ENCODE measurements at places on chromosomes 1 and 21.

DNA sequence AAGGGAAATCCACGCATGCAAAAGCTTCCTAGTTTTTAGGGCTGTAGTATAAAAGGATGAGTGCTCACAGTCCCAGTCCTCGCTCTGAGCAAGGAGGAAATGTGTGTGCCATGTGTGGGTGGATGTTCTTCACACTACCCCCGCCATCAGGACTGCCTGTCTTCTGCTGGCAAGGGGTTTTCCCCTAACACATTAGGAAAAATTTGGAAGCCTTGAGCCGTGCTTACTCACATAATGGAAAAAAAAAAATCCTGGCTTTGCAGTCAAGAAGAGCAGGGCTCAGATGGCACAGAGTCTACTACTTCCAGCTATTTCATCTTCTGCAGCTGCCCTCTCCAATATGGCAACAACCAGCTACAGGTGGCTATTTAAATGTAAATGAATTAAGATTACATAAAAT is 363.1 kb downstream of the PLPP3 start:
- no peak for DNase-seq

GRCh38 chr1:229091721-229092136 is 179.2 kb upstream of the RAB4A start:
- DNase-seq, result no peak

GRCh38 chr1:203448521-203449061 is 27.0 kb upstream of the PRELP start:
- no peak for DNase-seq

GRCh38 chr21:43634618-43635017 is 24.7 kb downstream of the HSF2BP start:
- no peak for DNase-seq

DNA sequence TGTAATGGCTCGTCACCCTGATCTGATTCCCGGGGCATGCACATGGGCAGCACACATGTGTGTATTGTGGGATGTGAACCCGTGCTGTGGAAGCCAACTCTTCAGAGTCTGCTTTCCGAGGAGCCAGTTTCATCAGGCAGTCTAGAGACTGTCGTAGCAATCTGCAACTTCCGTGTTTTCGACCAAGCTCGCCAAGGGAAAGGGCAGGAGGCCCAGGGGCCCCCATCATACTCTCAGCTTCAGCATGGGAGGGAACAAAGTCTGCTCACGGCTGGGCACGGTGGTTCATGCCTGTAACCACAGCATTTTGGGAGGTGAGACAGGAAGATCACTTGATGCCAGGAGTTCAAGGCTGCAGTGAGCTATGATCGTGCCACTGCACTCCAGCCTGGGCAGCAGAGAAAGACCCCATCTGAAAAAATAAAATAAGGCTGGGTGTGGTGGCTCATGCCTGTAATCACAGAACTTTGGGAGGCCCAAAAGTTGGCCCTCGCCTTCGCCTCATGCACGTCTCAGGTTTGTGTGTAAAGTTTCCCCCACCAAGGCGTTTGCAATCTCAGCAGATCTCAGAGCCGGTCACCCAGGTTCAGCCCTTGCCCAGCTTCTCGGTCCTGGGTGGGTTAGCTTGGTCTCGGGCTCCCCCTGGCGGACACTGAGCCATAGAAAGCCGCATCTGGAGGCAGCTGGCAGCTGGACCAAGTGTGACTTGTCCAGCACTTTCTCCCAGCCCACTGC is 48.5 kb upstream of the SLC25A33 start:
- DNase-seq, result peak; percentile 91

GRCh38 chr1:202662081-202662480 is 48.2 kb downstream of the SYT2 start:
- DNase-seq, result no peak

- DNase-seq, result no peak
These were observed 2.6 kb upstream of the DDR2 start for GRCh38 chr1:162629651-162630050.

- no peak for DNase-seq
These were observed 9.2 kb upstream of the EPHA2 start for GRCh38 chr1:16165073-16165364.

- DNase-seq, result no peak
These were observed 40.9 kb upstream of the RALGPS2 start for GRCh38 chr1:178684111-178684510.

GRCh38 chr1:241391926-241392710 is 35.1 kb upstream of the RGS7 start:
- no peak for DNase-seq

DNA sequence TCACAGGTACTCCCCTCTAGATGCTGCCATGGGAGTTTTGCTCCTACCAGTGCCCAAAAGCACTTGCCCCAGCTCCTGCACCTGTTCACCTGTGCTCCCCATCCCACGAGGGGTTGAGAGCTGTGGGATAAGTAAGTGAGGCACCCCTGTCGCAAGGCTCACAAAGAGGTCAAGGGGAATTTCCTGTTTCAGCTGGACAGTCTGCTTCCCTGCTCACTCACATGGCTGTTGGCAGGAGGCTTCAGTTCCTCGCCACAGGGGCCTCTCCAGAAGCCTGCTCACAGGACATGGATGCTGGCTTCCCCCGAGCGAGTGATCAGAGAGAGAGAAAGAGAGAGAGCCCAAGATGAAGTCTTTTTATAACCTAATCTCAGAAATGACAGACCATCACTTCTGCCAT is 8.7 kb upstream of the NCMAP start:
- DNase-seq, result no peak

DNA sequence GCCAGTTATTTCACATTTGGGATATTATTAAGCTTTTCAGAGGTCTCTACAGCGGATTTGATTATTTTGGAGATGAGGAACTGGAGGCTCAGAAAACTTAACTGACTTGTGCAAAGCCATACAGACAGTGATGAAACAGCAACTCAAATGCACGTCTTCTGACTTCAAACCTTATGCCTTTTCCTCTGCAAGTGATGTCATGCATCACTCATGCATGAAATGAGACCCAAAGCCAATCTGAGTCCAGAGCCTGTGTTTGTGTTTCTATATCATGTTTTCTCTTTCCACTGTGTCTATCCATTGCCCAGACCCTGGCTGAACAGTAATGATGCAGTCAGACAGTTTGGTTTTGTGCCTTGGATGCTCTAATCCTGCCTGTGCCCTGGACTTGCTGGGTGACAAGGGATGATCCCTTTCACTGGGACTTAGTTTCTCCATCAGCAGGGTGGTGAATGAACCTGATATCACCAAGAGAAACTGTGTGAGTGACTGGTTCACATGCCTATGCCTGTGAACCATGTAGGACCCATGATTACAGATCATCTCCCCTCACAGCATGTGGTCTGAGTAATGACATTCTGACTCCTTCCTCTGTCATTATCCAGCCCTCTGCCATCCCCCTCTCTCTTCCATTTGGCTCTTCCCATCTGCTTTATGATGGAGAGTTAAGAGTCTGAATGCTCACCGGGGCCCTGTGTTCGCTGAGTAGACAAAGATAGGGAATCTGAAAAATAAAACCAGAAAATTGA is 33.4 kb downstream of the SLAMF6 start:
- no peak for DNase-seq

DNA sequence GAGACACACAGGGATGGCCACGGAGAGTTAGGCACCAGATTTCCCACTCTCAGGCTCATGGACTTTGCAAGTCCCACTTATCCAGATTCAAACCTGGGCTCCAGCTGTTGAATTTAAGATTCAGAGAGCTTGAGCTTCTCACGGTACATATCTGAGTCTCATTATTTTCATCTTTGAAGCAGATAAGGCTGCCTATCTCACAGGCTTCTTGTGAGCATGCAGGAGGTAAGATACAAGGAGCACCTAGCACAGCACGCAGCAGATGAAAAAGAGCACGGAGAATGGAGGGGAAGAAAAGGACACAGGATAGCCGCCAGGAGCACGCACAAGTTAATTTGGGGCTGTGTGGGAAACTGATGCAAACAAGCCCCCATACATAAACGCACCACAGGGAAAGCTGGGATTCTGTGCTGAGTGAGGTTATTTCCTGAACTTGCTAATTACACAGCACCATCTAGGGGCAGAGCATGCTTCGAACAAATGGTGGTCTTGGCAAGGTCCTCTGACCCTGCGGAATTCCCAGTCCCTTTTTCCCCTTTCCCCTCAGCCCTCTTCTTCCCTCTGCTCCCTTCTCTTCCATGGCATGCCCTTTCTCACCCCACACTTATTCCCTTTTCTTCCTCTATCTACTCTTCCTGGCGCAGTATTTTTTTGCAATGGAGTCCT is 134.7 kb upstream of the VANGL1 start:
- DNase-seq, result no peak

DNA sequence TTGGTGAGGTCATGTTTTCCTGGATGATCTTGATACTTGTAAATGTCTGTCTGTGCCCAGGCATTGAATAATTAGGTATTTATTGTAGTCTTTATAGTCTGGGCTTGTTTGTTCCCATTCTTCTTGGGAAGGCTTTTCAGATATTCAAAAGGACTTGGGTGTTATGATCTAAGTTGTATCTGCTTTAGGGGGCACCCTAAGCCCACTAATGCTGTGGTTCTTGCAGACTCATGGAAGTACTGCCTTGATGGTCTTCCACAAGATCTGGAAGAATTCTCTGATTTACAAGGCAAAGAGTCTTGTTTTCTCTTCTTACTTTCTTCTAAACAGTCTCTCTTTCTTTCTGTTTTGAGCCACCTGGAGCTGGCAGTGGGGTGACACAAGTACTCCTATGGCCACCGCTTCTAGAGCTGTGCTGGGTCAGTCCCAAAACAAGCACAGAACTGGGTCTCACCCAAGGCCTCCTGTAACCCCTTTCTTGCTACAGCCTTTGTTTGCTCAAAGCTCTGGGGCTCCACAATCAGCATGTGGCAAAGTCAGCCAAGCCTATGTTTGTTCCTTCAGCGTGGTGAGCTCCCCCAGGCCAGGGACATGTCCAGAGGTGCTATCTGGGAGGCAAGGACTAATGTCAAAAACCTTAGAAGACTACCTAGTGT is 12.6 kb downstream of the VN1R5 start:
- no peak for DNase-seq

DNA sequence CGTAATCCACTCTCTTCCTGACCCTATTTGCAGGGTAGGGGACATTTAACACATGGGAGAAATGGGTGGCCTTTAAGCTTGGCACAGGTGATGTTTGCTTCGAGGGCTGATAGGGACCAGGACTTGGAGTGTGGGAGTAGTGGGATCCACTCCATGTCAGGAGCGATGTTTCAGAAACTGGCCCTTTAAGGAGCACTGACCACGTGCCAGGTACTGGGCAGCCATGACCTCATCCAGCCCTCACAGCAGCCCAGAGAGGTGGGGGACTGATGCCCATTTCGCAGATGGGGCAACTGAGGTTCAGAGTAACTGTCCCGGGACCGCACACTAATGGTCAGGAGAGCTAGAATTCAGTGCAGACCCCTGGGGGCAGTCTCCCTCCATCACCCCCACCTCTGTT is 11.4 kb downstream of the PADI3 start:
- DNase-seq, result no peak

- DNase-seq, result peak; percentile 45
These were observed 9.1 kb downstream of the CDKN2C start for GRCh38 chr1:50978852-50979781.

- DNase-seq, result peak; percentile 29
These were observed 33.1 kb upstream of the COL6A2 start for GRCh38 chr21:46064870-46065214.
